Stimulated activated CD8-positive, alpha-beta memory T cell treated with anti-CD3 and anti-CD28 coated beads, Interleukin-7, amount 100 ng/mL, for 24 hours (primary cell): ENCODE measurements at places on chromosomes 2 and 18.

- no peak for DNase-seq
Observed at GRCh38 chr2:236665101-236665500, 95.5 kb downstream of the ACKR3 start.

GRCh38 chr18:59059140-59059539 lies 80.5 kb upstream of the SEC11C start:
- no peak for DNase-seq

GRCh38 chr2:240229603-240230235 lies 89.3 kb upstream of the OTOS start:
- no peak for DNase-seq

GRCh38 chr18:67432806-67433205 lies 83.7 kb downstream of the DSEL start:
- DNase-seq = no peak

DNA sequence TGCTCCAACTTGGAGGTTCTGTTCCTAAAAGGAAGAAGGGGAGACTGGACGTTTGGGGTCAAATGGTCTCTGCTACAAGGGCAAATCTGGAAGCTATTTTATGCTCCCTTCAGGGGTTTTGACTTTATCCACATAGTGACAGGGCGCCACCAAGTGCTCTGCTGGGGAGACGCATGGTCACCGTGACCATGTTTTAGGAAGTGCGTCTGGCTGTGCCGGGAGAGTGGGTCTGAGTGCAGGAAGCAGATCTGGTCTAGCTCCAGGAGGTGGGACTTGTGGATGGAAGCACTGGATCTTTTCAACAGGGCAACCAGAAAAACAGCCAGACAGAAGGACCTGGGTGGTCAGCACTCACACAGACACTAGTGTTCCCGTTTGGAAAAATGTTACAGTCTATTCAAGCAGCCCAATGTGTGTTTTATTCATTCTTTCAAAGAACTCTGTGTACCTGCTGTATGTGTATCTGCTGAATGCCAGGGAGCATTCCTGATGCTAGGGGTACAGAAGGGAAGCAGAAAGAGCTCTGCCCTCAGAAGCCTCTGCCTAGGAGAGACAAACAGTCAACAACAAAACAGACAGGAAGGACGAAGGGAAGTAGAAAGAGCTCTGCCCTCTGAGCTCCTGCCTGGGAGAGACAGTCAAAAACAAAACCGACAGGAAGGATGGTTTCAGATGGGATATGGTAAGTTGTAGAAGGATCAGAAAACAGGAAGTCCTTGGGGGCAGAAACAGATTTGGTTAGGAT lies 14.3 kb downstream of the IMPA2 start:
- peak; percentile 30 for DNase-seq

GRCh38 chr2:127641846-127642507 lies 4.0 kb upstream of the GPR17 start:
- DNase-seq = no peak

DNA sequence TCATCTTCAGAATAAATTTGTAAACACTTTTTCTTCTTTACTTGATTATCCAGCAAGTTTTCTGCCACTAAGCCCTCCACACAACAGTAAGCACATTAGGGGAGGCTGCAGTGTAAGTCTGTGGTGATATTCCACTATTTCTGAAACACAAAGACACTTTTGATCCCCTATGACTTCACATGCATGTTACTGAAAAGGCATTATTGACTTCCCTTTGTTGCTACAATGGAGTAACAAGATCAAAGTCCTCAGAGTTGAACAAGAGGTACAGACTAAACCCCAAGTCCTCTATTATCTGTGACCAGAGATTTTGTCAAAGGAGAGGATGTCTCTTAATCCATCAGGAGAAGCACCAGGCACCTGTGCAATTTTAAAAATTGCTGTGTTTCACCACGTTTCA lies 157.9 kb downstream of the CD226 start:
- DNase-seq = no peak

DNA sequence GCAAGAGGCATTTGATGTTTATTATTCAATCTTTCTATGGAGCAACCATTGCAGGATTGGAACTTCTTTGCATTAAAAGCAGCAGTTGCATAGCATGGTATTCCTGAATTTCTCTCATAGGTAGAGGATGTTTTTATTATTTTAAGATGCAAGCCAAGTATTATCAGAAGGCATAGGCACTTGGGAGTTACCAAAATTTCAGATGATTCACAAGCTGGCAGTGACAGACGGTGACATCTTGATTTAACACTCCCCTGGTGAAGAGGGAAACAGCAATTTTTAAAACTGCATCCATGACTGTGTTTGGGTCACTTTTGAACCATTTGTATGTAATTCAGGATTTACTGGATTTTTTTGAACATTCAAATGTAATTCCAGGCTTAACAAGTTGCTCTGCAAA lies 654.3 kb downstream of the SLC4A3 start:
- no peak for DNase-seq

GRCh38 chr18:46903406-46903805 lies 13.9 kb downstream of the PIAS2 start:
- no peak for DNase-seq

- no peak for DNase-seq
Observed at GRCh38 chr2:63712748-63713147, 124.0 kb downstream of the MDH1 start.

GRCh38 chr2:65081232-65081685 lies 25.0 kb downstream of the CEP68 start:
- DNase-seq = no peak
